GM04504 (cell line): ENCODE measurements at places on chromosomes 6 and 20.

DNA sequence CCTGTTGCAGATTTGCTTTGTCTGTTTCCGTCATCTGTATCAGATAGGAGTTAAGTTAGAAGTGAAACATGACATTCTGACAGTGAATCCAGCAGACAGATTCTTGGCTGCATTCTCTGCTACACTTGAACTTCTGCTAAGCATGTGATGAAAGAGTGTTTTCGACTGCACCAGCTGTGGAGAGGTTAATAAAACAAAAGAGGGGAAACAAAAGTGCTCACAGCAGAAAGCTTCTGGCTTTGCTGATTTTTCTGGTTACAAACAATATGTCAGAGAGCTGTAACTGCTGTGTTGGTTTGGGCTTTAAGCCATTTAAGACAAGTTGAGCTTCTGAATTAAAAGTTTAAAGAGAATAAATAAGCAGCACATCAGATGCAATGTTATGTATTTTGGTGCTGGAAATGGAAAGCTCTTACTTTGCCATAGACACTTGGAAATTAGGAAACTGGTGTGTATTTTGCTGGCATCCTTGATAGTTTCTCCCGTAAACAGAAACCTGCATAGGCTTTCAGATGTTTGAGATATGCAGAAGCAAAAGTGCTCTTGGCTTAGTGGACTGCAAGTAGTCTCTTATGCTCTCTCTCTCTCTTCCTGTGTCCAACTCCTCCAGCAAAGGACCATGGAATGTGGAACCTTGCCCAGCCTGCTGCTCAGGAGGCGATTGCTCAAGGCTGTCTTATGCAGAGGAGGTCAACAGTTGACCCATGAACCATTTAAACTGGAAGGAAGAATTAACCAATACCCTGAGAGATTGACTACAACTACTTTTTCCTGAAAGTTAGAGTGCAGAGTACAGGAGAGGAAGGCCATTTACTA is 104.9 kb downstream of the RPS12 start:
- peak; percentile 77 for DNase-seq

- DNase-seq, result no peak
Measured at GRCh38 chr6:140285998-140286690, 911.7 kb upstream of the CITED2 start.

- no peak for DNase-seq
Measured at GRCh38 chr6:106477790-106478189, 117.3 kb downstream of the CRYBG1 start.

GRCh38 chr6:28981833-28982475 is 23.2 kb downstream of the ZNF311 start:
- DNase-seq, result peak; percentile 71

DNA sequence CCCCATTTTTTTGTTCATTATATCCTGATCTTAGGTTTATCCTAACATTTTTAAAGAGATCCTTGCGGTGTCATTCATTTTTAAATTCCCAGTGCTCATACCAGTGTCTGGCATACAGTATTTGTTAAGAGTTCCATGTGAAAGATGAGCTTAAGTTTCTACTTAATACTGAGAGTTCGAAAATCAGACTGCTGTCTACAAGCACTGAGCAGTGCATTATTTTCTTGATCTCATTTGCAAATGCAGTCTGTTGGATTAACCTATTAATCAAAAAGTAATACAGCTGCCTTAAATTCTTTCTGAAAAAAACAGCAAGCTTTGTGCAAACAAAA is 663 bp downstream of the COQ3 start:
- DNase-seq, result no peak

- DNase-seq, result no peak
Measured at GRCh38 chr6:170165085-170165470, 125.8 kb downstream of the DLL1 start.

DNA sequence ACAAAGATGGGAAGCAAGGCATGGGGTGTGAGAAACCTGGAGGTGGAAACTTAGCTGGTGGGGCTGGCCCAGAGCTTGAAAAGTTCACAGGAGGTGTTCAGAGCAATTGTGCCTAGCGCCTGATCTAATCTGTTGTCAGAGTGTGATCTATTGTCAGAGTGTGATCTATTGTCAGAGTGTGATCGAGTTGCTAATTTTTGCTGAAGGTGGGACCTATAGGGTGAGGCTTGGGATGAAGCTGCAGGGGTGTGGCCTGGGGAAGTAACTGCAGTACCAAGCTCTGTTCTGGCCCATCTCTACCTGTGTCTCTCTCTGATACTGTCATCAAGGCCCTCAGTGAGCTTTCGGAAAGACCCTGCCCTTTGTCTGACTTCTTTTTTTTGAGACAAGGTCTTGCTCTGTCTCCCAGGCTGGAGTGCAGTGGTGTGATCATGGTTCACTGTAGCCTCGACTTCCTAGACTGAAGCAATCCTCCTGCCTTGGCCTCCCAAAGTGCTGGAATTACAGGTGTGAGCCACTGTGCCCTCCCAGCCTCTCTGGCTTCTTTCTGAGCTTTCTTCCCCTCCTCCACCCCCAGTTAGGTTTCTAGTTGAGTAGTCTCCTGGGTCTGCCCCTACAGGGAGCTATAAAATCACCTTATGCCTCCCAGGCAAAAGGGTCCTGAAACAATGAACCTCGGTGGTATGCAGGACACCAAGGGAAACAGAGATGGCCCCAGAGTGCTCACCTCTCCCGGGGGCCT is 150.8 kb upstream of the RNF24 start:
- no peak for DNase-seq

DNA sequence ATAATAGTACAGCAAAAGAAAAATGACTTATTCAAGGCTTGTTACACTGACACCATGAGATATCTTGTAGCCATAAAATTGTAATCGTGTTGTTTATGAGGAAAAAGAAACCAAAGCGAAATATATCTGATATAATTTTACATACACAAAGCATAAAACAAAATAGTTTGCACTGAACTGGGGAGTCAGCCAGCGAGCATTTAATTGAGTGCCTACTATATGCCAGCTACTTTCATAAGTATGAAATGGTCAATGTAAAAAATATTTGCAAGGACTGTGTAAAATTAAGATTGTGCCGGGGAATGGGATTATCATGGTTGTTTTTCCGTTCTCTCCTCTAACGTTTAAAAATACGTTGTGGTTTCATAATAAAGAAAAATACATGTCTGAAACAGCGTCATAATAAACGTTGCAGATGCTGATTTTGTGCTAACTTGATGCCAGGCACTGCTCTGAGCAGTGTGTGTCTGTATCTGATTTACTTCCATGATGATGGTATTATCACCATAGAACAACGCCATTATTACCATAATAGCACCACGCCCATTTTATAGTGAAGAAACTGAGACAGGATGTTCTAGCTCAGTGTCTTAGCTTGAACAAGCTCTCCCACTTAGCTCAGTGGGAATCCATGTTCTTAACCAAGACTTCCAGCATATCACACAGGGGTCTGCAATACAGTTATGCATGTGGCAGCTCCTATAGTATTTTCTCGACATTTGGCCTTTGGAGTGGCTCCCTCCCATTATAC is 144.6 kb downstream of the BCAS1 start:
- DNase-seq, result no peak
